ENCODE measurements at places on chromosomes 1 and 21.

- DNase-seq = no peak
These were observed 83.1 kb upstream of the HAO2 start for GRCh38 chr1:119285482-119285881.

- no peak for DNase-seq
These were observed 212.4 kb upstream of the USP24 start for GRCh38 chr1:55427606-55428005.

DNA sequence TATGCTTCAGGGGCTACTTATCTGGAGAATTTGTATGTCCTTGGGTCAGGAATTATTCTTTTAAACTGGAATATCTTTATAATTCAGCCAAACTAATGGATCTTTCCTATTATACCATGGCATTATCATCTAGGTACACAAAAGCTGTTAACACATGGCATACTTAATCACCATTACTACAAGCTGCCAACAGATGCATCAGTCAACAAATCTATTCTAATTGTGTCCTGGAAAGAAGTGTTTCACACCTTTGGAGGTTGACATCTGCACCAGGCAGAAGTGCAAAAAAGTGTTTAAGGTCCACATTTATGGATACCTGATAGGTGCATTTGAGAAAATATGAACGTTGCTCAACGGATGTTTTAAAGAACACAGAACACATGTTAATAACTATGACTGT is 470.2 kb upstream of the ADGRL2 start:
- DNase-seq = no peak

DNA sequence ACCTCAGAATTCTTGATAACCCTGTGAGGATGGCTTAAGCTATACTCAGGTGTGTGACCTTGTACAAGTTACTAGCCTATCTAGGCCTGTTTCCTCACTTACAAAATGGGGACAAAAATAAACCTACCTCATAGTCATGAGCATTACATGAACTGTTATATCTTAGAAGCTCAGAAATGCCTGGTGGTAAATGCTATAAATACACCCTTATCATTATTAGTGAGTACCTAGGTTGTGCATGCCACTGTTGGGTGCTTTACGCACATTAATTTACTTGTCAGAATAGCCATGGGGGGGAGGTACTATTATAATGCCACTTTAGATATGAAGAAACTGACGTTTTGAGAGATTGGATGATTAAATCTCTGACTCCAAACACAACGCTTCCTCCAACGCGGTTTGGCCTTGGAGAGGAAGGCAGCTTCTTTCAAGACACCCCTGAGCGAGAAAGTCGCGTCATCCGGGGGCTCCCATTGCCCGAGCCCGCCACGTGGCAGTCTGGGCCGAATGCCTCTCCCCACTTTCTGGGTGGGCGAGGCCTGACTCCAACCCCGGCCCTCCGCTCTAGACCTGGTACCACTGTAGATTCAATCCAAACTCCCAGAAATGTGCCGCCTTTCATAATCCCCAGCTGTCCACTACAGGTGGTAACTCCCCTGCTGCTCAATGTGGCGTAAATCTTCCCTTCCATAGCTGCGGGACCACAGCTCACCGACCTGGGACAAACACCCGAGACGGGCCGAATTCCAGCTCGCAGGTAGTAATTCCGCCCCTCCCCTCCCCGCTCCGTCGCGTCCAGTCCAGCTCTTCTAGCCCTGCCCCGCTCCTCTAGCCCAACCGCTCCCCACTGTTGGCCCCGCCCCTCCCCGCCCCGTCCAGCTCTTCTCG is 771 bp upstream of the RAD54L start:
- DNase-seq = no peak

GRCh38 chr1:226814751-226815537 is 55.5 kb upstream of the PSEN2 start:
- no peak for DNase-seq

- DNase-seq = no peak
These were observed 12.4 kb upstream of the USP1 start for GRCh38 chr1:62424411-62424810.

DNA sequence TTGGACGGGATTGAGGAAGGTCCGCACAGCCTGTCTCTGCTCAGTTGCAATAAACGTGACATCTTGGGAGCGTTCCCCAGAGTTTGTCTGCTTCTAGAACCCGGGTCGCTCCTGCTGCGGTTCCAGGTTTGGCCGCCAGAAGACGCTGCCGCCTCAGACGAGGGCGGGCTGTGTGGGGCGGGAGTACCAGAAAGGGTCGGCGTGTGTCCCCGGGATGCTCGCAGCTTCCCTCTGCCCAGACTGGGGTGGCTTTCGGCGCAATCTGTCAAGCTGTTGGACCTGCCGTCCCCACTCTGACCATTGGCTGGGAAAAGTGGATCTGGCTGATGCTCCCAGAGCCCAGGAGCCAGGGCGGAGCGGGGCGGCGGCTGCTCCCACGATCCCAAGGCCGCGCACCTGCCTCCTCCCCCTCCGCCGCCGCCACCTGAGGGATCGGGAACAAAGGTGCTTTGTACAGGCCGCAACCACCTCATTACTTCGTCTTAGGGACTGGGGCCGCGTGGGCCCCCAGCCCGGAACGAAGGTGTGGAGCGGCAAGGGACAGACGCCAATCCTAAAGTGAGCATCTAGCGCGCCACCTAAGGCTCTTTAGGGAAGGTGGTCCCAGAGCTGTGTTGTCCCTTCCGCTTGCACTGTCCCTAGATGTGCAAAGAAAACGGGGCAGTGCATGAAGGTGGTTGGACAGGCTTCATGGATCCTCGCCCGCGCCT is 683 bp upstream of the EFNA4 start:
- peak; percentile 87 for DNase-seq

DNA sequence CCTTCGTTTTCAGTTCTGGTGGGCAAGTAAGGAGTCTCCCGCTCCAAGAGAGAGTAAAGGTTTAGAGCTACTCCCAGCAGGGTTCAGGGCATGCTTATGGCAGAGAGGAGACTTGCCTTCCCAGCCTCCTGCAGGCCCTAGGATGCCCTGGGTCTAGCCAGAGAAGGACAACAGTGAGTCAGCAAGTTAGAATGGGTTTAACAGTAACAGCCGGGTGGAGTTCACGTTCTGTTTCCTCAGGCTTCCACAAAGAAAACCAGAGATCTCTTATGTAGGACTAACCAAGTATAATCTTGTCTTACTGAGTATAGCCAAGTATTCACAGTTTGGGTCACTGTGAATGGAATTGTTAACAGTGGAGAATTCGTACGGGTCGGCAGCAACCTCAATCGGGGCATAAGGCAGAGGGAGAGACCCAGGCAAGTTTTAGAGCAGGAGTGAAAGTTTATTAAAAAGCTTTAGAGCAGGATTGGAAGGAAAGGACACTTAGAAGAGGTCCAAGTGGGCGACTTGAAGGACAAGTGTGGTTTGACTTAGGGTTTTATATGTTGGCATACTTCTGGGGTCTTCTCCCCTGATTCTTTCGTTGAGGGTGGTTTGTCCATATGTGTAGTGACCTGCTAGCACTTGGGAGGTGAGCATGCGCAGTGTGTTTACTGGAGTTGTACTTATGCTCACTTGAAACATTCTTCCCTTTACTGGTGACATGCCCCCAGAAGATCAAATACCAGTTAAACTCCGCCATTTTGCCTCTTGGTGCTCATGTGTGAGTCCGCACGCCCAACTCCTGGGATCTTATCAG is 4.5 kb downstream of the OVAAL start:
- DNase-seq = no peak

- no peak for DNase-seq
These were observed 3.4 kb downstream of the JUN start for GRCh38 chr1:58780411-58780810.

GRCh38 chr1:26122988-26123973 is 11.7 kb downstream of the PDIK1L start:
- no peak for DNase-seq

GRCh38 chr1:59096501-59096900 is 200.4 kb upstream of the FGGY start:
- DNase-seq = no peak

DNA sequence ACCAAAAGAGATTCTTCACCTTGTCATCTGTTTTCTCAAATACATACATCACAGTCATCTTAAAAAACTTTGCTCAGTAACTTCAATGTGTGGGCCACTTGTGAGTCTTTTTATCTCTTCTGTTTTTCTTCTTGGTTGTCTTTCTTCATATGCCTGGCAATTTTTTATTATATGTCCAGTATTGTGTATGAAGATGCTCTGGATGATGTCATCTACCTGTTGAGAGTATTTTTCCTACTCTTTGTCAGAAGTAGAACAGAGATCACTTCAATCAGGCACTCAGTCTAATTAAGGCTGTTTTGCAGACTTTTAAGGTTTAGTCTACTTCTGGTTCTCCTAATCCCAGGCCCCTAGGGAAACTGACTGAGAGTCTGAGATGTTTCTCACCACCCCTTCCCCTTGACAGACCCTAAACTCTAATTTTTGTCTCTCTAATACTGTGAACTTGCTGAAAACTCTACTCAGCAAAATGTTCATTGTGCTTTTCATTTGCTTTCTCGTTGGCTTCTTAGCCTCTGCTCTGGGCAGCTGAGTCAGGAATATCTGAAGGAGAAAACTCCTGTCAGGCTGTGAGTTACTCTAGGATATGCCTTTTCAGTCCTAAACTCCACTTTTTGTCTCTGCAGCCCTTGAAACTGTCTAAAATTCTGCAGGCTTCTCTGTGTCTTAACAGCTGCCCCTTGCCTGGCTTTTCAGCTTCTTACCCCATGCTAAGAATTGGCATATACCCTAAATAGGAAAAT is 33.0 kb upstream of the DNAJC6 start:
- DNase-seq = no peak

- no peak for DNase-seq
These were observed 82.4 kb downstream of the OBSCN start for GRCh38 chr1:228289996-228290881.

DNA sequence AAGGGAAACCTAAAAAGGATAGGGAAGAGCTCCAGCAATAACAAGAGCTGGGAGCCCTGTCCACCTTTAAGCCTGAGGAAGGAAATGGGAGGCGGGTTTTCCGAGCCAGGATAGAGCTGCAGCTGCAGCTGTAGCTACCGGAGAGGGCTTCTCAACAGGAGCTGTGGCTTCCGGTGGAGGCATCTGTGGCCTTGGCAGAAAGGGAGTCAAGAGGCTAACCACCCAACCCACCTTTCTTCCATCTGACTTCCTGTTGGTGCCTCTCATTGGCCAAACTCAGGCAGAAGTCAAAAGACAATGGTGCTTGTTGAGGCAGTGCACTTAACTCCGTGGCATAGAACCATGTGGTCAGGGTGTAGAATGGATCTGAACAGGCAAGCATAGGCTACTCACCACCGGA is 313.1 kb upstream of the DAB1 start:
- no peak for DNase-seq

DNA sequence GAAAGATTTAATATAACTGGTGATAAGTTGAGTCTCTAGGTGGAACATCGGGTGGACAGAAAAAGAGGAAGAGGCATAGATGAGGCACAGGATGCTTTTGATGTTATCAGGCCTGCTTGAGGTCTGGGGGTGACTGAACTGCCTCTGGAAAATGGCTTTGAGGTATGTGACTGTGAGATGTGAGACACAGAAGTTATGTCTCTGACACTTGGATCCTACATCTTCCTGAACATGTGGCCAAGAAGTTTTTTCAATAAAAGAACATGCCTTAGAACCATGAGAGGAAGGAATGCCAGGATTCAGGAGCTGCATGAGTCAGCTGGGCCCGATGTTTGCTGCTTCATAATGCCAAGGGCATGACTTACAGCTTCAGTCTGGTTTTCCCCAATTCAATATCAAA is 11.5 kb upstream of the AIM2 start:
- DNase-seq = no peak

- DNase-seq = no peak
These were observed 19.5 kb upstream of the TSNAX start for GRCh38 chr1:231508941-231509340.

GRCh38 chr1:99270646-99271045 is 6.4 kb downstream of the PLPPR4 start:
- DNase-seq = no peak

- no peak for DNase-seq
These were observed 5.0 kb downstream of the TAF5L start for GRCh38 chr1:229620876-229621275.

- no peak for DNase-seq
These were observed 74.2 kb upstream of the MACF1 start for GRCh38 chr1:39130325-39130724.

DNA sequence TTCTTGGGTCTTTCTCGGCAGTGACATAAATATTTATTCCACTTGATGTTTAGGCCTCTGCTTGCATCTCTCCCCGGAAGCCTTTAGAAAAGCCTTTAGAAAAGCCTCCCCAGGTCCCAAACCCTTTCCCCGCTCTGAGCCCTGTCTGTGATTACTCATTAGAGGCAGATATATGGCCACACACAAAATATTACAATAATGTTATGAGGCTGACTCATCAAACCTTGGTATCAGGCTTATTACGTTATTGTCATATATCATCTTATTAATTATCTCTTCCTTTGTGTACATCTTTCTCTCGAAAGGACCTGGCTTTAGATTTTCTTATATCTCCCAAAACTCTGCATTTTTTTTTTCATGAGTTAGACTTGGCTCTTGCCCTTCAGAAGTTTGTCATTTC is 69.5 kb downstream of the FGGY start:
- no peak for DNase-seq

DNA sequence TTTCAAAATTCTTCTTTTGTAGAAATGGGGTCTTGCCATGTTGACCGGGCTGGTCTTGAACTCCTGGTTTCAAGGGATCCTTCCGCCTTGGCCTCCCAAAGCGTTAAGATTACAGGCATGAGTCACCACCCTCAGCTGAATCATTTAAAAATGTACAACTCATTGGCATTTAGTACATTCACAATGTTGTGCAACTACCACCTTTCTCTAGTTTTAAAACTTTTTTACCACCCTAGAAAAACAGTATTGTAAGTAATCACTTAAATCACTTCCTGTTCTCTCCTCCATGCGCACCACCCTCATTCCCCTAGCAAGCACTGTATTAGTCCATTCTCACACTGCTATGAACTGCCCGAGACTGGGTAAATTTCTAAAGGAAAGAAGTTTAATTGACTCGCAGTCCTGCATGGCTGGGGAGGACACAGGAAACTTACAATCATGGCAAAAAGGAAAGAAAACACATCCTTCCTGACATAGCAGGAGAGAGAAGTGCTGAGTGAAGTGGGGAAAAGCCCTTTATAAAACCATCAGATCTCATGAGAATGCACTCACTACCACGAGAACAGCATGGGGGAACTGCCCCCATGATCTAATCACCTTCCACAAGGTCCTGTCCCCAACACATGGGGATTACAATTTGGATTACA is 14.4 kb upstream of the THEM5 start:
- DNase-seq = no peak

GRCh38 chr1:47216278-47217059 is 15.6 kb downstream of the TAL1 start:
- no peak for DNase-seq

DNA sequence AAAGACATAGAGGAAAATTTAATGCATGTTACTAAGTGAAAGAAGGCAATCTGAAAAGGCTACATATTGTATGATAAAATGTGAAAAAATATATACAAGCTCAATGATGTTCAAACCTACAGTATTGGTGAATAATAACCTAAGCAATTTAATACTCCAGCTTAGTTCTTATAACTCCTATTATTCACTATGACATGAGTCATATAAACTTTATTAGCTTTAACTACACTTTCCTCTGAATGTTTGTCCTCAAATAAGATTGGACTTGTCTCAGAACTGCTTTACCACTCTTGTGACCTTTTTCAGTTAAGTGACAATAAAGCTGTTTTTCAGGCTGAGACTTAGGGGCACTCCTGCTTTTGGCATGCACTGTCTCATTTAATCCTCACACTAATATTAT is 50.9 kb downstream of the CNST start:
- no peak for DNase-seq
